Right hindlimb (tissue), 1 donor: ENCODE measurements at places on chromosomes 1 and 21.

DNA sequence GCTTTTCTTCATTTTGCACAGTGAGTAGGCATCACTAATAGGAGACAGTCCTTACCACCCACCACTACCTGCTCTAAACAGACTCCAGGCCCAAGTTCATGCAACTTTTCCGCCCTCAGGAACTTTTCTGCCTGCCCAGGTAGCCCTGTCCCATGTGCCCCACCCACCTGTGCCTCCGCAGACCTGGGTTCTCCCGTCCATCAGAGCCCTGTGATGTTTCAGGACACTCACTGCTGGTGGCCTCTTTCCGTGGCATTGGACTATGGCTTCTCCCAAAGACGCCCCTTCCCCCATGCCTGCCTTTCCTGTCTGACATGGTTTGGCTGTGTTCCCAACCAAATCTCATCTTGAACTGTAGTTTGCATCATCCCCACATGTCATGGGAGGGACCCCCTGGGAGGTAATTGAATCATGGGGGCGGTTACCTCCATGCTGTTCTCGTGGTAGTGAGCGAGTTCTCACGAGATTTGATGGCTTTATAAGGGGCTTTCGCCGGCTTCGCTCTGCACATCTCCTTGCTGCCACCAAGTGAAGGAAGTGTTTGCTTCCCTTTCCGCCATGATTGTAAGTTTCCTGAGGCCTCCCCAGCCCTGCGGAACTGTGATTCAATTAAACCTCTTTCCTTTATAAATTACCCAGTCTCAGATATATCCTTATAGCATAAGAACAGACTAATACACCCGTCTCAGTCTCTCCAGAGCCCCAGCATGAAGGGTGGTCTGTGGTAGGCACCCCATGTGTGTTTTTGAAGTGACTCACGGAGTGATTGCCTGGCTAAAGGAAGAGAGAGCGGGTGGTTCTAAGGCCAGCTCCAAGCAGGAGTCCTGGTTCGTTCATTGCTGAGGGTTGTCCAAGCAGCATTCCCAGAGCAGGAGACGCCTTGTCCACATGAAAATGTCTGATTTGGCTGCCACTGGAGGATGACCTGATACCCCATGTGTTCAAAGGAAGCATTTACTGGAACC, 86.0 kb upstream of the ZBTB40 start:
- no peak for DNase-seq

DNA sequence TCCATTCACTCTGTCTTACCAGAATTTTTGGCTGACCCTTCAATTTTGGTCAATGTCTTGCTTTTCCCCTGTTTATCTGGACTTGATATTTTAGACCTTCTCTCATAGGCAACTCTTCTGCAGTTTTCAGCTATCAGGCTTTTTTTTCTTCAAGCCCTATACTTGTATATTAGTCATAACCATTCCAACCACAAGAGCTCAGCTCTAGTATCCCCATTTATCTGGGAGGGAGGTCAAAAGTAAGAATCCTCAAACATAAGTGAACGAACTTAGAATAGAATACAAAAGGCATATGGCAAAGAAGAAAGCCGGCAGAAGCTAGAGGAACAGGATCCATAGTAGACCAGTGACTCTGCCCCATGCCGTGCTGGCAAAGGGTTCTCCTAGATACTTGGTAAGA, 45.9 kb upstream of the TNFSF4 start:
- DNase-seq = no peak

GRCh38 chr1:25161981-25162380, 70.3 kb downstream of the SYF2 start:
- no peak for DNase-seq

GRCh38 chr1:153752571-153753195, 22.5 kb upstream of the SLC27A3 start:
- DNase-seq = no peak

GRCh38 chr21:36762642-36763041, 63.7 kb downstream of the SIM2 start:
- DNase-seq = no peak

DNA sequence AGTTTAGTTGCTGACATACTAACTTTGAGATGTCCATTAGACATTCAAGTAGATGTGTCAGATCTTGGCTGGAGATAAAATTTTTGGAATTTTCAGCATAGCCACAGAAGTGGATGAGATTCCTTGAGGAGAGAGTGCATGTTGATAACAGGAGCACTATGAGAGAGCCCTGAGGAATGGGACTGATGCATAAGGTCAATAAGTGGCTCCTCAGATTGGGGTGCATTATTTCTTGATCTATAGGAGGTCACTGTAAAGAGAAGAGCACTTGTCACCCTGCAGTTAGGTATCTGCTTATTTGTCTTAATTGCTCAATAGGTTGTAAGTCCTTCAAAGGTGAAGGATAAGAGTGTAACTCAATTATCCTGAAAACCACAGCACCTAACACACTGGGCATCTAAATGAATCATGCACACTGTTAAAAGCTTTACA, 52.0 kb upstream of the TACSTD2 start:
- no peak for DNase-seq

DNA sequence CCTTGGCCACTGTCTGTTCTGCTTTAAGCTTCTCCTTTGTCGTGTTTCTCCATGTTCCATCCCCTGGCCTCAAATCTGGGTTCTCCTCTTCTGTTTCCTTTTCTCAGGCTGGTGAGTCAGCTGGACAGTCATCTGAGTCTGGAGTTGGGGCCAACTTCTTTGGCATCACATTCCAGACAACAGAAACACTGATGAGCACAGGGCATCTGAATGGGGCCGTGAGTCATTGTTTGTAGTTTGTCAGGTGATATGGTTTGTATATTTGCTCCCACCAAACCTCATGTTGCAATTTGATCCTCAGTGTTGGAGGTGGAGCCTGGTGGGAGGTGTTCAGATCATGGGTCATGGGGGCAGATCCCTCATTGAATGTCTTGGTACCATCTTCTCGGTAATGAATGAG, 14.3 kb upstream of the OLIG2 start:
- no peak for DNase-seq

- DNase-seq = peak; percentile 71
Observed at GRCh38 chr1:203127666-203128430, at the start of gene ADORA1. Gene ADORA1 (plus strand): TSS chr1:203127726. CDS start chr1:203128842, 1,116 bp downstream.

DNA sequence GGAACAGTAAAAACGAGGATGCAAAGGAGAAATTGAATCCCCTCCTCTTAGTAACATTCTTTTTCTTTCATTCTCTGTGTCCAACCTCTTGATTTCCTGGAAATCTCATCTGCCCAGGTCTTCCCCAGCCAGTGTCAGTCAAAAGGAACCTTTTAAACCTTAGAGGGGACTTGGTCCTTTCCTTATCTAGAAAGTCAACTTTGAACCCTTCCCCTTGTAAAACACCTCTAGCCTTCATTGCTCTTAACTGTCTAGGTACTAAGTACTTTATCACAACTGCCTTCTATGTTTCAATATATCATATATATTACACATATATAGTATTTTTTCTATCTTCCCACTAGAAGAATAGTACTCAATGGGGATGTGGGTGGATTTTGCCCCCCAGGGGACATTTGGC, 282.1 kb downstream of the NTNG1 start:
- DNase-seq = no peak

DNA sequence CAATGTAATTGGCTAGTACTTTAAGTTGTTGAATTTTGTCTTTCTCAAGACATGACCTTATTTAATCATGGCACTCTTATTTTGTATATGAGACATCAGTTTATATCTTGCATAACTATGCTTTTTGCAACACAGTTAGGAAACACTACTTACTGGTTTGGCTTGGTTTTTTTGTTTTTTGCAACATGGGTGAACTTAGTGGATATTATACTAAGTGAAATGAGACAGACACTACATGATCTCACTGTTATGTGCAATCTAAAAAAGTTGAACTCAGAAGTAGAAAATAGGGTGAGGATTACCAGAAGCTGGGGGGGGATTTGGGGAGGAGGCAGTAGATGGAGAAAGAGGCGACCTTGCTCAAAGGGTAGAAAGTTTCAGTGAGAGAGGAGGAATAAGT, 132.1 kb downstream of the PLA2G4A start:
- DNase-seq = no peak
